ENCODE measurements at places on chromosomes 7 and 10. TPM values are rescaled to one million over a fixed set of nuclear protein-coding genes. Genes with fewer than 3 reads are reported as not detected.

DNA sequence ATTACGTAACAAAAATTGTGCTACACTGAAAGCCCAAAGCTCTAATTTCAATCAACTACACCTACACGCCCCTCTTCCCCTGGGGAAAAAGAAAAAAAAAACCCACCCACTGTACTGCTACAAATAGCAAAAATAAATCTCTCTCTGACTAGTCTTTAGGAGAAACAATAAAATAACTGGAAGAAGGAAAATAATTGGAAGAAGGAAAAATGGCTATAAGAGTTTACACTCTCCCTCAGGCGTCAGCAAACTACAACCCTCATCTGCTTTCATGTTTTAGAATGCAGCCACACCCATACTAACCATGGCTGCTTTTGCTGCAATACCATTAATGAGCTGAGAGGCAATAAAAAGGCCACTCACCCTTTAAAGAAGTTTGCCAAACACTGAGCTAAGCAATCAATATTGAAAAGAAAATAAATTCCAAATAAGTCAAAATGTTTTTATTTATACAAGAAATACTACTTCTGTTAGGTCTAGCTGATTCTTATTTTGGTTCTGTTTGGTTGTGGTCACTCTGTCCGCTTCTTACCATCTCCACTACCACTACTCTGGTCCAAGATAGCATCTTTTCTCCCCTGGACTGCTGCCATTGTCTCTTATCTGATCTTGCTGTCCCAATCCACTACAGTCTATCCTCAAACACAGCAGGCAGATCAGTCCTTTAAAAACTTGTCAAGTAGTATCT is 3.8 kb downstream of the MINDY3 start:
- no peak for DNase-seq

Gene MLXIPL
- not detected for total RNA-seq

- DNase-seq: peak; percentile 43
Observed at GRCh38 chr10:75137533-75138438, 26.3 kb downstream of the SAMD8 start.

- DNase-seq: no peak
Observed at GRCh38 chr10:128007056-128007455, 100.2 kb downstream of the PTPRE start.

- no peak for DNase-seq
Observed at GRCh38 chr7:128728598-128728997, 10.6 kb upstream of the CALU start.

DNA sequence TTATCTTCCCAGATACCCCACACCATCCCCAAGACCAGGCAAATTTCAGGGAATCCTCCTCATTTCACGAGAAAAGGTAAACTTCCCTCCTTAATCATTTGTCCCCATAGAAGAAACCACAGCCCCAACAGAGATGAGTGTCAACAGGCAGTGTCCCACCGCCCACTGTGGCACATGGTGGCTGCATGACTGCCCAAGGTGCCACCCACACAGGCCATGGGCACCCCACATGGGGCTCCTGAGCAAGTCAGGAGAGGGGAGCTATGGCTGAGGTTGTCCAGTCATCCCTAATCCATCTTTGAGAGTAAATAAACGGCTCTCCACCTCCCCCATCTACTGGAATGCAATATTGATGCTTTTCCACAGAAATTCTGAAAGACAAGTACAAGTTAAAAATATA is 44.1 kb downstream of the ANTXRL start:
- no peak for DNase-seq

Gene LRRD1
- total RNA-seq: not detected

- DNase-seq: no peak
Observed at GRCh38 chr10:5502061-5502521, 2.7 kb upstream of the CALML5 start.

- no peak for DNase-seq
Observed at GRCh38 chr7:134562136-134562535, 13.2 kb downstream of the AKR1B15 start.

Gene ASIC3
- total RNA-seq: 15.7 TPM

Gene SMKR1
- 4.3 TPM for total RNA-seq

Gene AKR1C4
- total RNA-seq: not detected

Gene RELN
- total RNA-seq: not detected

DNA sequence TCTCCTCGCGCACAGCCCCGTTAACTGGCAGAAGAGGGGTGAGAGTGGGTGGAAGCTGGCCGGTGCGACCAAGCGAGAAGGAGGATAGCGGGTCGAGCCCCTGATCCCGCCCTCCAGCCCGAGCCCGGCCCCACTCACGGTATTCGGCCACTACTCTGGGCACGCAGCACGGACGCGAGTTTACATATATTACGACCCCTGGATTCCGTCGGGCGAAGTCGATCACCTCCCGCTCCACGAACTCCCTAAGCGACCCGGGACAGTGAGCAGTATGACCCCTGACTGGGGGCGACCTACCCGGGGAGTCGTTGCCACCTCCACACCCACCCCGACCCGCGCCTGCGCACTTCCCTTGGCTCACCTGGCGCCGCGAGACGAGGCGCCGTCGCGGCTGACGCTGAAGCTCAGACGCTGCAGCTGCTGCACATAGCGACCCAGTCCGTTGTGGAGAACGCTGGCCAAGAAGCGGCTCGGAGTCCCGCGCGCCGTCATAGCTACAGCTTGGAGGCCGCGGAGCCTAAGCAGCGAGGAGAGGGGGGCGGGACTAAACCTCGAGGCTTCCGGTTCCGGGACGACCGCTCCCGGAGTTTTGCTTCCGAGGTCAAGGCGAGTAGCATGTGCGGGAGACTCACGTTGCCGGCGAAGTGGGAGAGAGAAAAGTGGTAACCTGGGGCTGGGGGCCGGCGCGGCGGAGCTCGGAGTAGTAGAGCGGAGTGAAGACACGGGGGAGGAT is at the start of the genes MRPL43 and TWNK:
Gene MRPL43 (minus strand): TSS at position 546 of the 733 bp plus-strand sequence. CDS start 54 bp downstream, at position 492.
Gene TWNK (plus strand): TSS at position 592 of the 733 bp plus-strand sequence. CDS start 668 bp downstream, outside the sequence.
- DNase-seq: peak; percentile 89
